ENCODE measurements at places on chromosomes 1 and 21. TPM values are rescaled to one million over a fixed set of nuclear protein-coding genes. Genes with fewer than 3 reads are reported as not detected.

Gene USH2A
- 3.6 TPM for total RNA-seq

Gene ARHGEF10L
- total RNA-seq: 59.1 TPM

DNA sequence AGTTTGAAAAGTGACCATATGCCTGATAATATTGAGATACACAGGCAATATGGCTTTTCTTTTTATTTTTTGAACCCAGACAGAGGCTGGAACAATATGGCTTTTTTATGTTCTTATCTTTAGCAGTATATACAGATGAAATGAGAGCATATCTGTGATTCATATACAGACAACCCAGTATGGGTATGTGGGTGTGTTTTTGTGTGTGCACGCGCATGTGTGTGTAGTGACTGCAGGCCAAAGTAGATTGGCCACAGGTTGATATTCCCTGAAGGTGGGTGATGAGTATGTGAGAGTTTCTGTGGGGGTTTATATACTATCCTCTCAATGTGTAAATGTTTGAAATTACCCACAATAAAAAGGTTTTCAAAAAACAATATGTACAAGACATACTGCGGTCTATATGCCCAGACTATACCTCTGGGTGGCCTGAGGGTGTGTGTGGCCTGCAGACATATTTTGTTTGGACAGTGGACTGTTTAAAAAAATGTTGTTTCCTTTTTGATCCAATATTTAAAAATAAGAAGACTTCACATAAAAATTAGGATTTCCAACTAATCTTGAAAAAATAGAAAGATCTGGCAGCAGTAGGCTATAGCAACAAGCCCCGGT lies 26.3 kb upstream of the TIAM1 start:
- H3K36me3 ChIP-seq: no peaks in the 10 kb centered on the region
- H3K4me1 ChIP-seq: no peaks in the 10 kb centered on the region
- peaks cover 10% of the 10 kb centered on the region for H3K27me3 ChIP-seq
- peak overlapping the region; percentile 77 for H3K27ac ChIP-seq

- H3K36me3 ChIP-seq: no peaks in the 10 kb centered on the region
- no peak overlapping the region for H3K4me3 ChIP-seq
- H3K4me1 ChIP-seq: no peaks in the 10 kb centered on the region
- no peak overlapping the region for H3K27ac ChIP-seq
- no peak for DNase-seq
Observed at GRCh38 chr1:74830766-74831165, 97.8 kb downstream of the TYW3 start.

- peaks cover 50% of the 10 kb centered on the region for H3K36me3 ChIP-seq
- H3K4me3 ChIP-seq: no peak overlapping the region
- H3K4me1 ChIP-seq: no peaks in the 10 kb centered on the region
- no peak overlapping the region for H3K27ac ChIP-seq
Observed at GRCh38 chr1:178477841-178478240, 18.9 kb downstream of the CLEC20A start.

DNA sequence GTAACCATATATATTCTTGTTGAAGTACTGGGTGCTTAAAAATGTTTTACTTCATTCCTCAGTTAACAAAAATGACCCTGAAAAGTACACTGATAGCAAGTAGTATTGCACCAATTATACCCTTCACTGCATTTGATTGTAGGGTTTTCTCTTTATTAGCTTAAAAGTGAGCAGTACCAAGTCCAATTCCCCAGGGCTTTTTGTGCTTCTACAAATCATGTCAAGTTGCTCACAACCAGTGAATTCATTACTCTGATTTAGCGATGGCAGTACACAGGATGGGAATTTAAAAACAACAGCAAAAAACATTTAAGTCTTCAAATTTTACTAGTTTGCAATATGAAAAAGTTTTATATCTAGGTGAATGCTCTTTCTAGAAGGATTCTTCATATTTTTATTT lies 436.4 kb downstream of the PTBP2 start:
- no peak for DNase-seq
- H3K4me3 ChIP-seq: no peak overlapping the region
- H3K4me1 ChIP-seq: peaks cover 9% of the 10 kb centered on the region
- H3K27me3 ChIP-seq: no peaks in the 10 kb centered on the region

GRCh38 chr1:179709841-179710329 lies 33.2 kb upstream of the FAM163A start:
- peak overlapping the region; percentile 34 for H3K27ac ChIP-seq
- H3K4me1 ChIP-seq: peaks cover 28% of the 10 kb centered on the region
- no peak overlapping the region for H3K4me3 ChIP-seq
- no peaks in the 10 kb centered on the region for H3K27me3 ChIP-seq

- DNase-seq: no peak
- no peak overlapping the region for H3K4me3 ChIP-seq
- H3K27ac ChIP-seq: no peak overlapping the region
- no peaks in the 10 kb centered on the region for H3K27me3 ChIP-seq
- no peaks in the 10 kb centered on the region for H3K36me3 ChIP-seq
Observed at GRCh38 chr1:66246351-66247269, 287.3 kb upstream of the SGIP1 start.

DNA sequence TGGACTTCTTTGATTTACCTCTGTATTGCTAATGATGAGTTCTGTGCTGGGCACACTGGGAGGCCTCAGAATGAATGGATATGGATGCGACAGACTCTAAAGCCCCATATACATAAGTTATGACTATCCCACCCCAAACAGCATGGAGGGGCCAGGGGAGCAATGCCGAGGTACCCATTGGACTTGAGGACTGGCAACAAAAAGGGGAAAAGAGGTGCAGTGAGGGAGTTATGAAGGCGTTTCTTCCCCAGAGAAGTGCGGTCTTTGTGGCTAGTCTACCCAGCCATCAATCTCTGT lies 15.2 kb upstream of the CDCA8 start:
- DNase-seq: no peak
- no peak overlapping the region for H3K27ac ChIP-seq
- H3K4me1 ChIP-seq: no peaks in the 10 kb centered on the region
- no peaks in the 10 kb centered on the region for H3K36me3 ChIP-seq
- no peak overlapping the region for H3K4me3 ChIP-seq

- H3K27me3 ChIP-seq: no peaks in the 10 kb centered on the region
- peak overlapping the region; percentile 73 for H3K27ac ChIP-seq
- peaks cover 29% of the 10 kb centered on the region for H3K4me1 ChIP-seq
- peaks cover 14% of the 10 kb centered on the region for H3K36me3 ChIP-seq
- DNase-seq: no peak
- H3K4me3 ChIP-seq: no peak overlapping the region
Observed at GRCh38 chr1:184075055-184076029, 23.8 kb downstream of the TSEN15 start.

- no peak overlapping the region for H3K27ac ChIP-seq
- no peak for DNase-seq
- H3K36me3 ChIP-seq: peaks cover 25% of the 10 kb centered on the region
- H3K4me3 ChIP-seq: no peak overlapping the region
- peaks cover 57% of the 10 kb centered on the region for H3K4me1 ChIP-seq
Observed at GRCh38 chr1:40982721-40983120, 3.2 kb downstream of the CTPS1 start.

DNA sequence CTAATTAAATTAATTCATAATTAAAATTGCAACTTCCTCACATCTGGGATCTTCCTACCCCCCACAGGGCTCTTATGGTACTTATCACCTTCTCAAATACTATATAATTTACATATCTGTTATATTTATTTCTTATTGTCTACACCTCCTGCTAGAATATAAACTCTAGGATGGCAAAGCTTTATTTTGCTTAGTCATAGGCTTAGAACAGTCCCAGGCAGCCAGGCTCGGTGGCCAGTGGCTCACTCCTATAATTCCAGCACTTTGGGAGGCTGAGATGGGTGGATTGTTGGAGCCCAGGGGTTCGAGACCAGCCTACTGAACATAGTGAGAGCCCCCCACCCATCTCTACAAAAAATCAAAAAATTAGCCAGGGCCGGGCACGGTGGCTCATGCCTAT lies 10.0 kb upstream of the VPS13D start:
- H3K4me1 ChIP-seq: no peaks in the 10 kb centered on the region
- DNase-seq: no peak
- H3K4me3 ChIP-seq: no peak overlapping the region
- no peak overlapping the region for H3K27ac ChIP-seq
- no peaks in the 10 kb centered on the region for H3K36me3 ChIP-seq
- H3K27me3 ChIP-seq: no peaks in the 10 kb centered on the region

- no peak for DNase-seq
- no peaks in the 10 kb centered on the region for H3K36me3 ChIP-seq
- no peaks in the 10 kb centered on the region for H3K4me1 ChIP-seq
- no peak overlapping the region for H3K4me3 ChIP-seq
Observed at GRCh38 chr1:98903261-98903660, 101.4 kb downstream of the PLPPR5 start.

DNA sequence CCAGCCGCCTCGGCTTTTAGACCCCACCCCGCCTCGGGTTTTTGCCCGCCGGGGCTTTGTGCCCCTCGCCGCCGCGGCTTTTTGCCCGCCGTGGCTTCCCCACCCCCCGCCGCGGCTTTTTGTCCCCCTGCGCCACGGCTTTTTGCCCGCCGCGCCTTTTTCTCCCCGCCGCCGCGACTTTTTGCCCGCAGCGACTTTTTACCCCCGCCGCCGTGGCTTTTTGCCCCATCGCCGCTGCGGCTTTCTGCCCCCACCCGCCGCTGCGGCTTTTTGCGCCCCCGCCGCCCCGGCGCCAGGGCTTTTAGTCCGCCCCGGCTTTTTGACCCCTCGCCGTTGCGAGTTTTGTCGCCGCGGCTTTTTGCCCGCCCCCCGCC lies 474.4 kb downstream of the FAM72C start:
- DNase-seq: peak; percentile 5
- peak overlapping the region; percentile 61 for H3K4me3 ChIP-seq
- no peaks in the 10 kb centered on the region for H3K36me3 ChIP-seq
- peaks cover 22% of the 10 kb centered on the region for H3K27me3 ChIP-seq
- no peak overlapping the region for H3K27ac ChIP-seq
